Fibroblast of lung (primary cell): ENCODE measurements at places on chromosomes 4 and X. TPM values are rescaled to one million over a fixed set of nuclear protein-coding genes. Genes with fewer than 3 reads are reported as not detected.

Gene CD99L2
- total RNA-seq: 36.2 and 40.6 TPM in 2 replicates

Gene MAOA
- 17.7 and 27.6 TPM in 2 replicates for total RNA-seq

Gene HS6ST2
- 0.17 and 0.26 TPM in 2 replicates for total RNA-seq

Gene EDA2R
- 15.7 and 21.0 TPM in 2 replicates for total RNA-seq

Gene SNX25
- total RNA-seq: 29.0 and 32.9 TPM in 2 replicates

Gene IL15
- total RNA-seq: 5.9 and 14.9 TPM in 2 replicates

Gene F8A2
- total RNA-seq: not detected in 2 replicates

Gene IGBP1
- total RNA-seq: 81.1 and 154 TPM in 2 replicates

GRCh38 chr4:76535603-76536372, 100.8 kb downstream of the SHROOM3 start:
- DNase-seq: peak; percentile 61

DNA sequence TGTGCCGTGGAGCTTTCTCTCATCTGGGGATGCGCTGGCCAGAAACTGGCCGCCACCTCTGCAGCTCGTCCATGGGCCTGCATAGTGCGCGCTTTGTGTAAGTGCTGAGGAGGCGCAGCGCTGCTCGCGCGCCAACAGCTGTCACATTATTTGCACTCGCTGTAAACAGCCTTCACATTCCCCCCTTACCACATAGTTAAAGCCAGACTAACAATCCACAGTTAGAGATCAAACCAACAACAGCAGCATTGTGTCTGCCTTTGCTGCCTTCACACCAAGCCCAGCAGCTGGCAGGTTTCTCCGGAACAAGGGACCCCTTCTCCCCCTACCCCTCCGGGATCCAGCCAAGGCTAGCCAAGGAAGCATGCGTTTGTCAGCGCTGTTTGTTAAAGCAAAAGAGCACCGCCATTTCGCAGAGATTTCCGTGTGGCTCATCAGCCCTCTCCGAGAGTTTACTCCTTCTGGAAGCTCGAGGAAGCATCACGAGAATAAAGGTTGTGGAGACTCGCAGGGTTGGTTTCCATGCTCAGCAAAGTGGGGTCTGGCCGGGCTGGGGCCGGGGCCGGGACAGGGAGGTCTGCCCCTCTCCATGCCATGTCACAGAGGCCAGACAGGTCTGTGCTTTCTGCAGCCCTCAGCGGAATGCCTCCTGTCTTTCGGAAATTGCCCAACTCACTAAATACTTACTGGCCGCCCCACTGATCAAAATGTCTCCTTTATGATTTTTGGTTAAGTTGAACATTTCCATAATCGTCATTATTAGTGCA, 11.0 kb downstream of the BCOR start:
- peak; percentile 79 for DNase-seq

DNA sequence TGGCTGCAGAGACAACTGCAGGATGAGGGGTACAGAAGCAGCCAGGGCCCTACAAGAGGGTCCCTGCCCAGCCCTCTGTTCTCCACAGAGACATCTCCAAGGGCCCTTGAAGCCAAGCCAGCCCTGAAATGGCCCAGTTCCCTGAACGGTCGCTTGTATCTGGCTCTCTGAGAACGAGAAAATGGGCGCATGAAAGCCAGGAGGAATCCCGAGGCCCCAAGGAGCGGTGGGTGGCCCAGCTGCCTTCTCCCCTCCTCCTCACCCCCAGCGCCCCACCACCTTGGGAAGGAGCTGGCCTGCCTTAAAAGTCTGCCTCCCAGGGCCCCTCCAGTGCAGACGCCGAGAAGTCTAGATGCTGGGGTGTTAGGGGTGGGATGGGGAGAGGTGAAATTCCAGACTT, 5.7 kb downstream of the ZNF185 start:
- DNase-seq: no peak

- DNase-seq: no peak
Measured at GRCh38 chr4:74037076-74037955, 1.2 kb downstream of the CXCL3 start.

- no peak for DNase-seq
Measured at GRCh38 chr4:185357733-185358440, 37.8 kb downstream of the LRP2BP start.

DNA sequence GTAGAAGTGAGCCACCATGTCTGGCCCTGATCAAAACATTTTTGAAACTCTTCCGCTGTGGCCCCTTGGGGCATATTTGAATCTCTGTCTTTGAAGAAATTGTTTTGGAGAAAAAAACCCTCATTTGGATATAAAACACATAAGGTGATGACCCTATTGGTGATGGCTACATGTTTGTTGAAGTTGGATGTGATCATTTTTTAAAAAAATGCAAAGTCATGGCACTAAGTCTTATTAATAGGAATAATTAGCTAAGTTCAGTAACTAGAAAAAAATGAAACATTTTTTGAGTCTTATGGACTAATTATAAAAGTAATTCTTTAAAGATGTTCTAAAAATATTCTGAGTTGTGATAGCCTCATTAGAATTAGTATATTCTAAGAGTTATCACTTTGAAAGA, 17.9 kb upstream of the BBS7 start:
- no peak for DNase-seq

GRCh38 chrX:47093248-47093647, 15.0 kb downstream of the RGN start:
- DNase-seq: peak; percentile 24

GRCh38 chr4:98544141-98544817, 114.1 kb downstream of the TSPAN5 start:
- DNase-seq: no peak

GRCh38 chr4:169727616-169728015, 30.1 kb downstream of the HPF1 start:
- no peak for DNase-seq

GRCh38 chr4:123835831-123836590, 439.4 kb downstream of the SPRY1 start:
- DNase-seq: no peak

GRCh38 chrX:8728932-8729535, 2.9 kb downstream of the ANOS1 start:
- DNase-seq: no peak

GRCh38 chrX:149630681-149631233, 835 bp downstream of the TMEM185A start:
- peak; percentile 53 for DNase-seq

GRCh38 chr4:159673221-159673620, 570.3 kb downstream of the RAPGEF2 start:
- no peak for DNase-seq

- DNase-seq: no peak
Measured at GRCh38 chr4:88933414-88934160, 123.4 kb downstream of the FAM13A start.

DNA sequence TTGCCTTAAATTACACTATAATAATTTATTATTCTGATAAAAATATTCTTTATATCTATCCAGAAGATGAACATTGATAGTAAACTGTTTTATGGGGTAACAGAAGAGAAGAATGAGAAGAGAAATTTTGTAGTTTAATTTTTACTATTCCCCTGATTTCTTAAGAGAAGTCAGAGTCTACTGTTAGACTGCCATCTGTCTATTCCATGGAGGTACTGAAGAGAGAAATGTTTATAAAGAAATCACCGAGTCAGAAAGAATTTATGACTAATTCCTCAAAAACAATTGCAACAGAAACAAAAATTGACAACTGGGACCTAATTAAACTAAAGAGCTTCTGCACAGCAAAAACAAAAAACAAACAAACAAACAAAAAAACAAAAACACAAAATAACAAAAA, 149.9 kb downstream of the FGF16 start:
- peak; percentile 43 for DNase-seq

DNA sequence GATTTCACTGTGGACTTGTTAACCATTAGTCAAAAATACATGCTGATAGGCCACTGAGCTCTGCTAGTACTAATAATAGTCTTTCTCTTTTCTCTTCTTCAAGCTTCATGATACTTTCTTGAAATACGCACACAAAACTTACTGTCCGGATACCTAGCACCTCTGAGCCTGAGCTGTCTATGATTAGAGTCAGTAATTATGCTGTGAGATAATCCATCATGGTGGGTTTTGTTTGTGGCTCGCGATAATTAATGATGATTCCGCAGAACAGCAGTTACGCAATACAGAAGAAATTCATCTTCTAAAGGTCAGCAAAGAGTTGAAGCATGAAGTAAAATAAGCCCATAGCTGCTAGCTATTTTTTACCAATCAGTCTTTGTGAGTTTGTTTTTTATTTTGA, 511.5 kb upstream of the GALNT7 start:
- DNase-seq: no peak
